NCI-H1092 treated with DMSO at 0.1 percent for 48 hours (cell line): ENCODE measurements at places on chromosomes 12 and 14.

DNA sequence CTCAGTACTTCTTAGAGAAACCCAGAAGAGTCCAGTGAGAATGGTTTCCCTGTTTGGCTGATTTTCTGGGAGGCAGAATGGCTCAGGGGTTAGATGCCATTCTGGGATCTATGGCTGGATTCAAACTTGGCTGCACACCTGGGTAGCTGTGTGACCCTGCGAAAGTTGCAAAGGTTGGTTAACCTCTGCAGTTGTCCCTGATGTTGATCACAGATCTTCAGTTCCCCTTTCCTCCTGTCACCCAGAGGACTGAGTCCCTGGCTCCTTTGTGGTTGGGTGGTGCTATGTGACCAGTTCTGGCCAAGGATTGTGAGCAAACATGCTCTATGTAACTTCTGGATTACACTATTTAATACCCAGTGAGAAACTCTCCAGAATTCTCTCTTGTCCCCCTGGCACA lies 418.0 kb downstream of the RGS6 start:
- no peak for DNase-seq

DNA sequence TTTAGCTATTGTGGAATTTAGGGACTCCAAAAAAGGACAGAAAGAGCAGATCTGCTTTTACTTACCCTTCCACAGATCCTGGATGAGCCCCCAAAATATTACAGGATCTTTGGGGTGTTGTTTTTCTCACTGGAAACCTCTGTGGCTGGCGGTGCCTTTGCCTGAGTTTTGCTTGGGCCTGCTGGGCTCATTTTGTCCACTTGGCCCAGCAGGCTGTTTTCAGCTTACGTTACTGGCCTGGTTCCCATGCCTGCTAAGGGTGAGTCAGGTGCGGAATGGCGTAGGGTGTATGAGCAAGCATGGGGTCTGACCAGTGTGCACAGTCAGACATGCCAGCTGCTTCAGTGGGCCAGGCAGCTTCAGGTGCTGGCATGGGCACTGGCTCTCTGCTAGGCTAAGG lies 45.8 kb downstream of the HSD17B6 start:
- DNase-seq = no peak

GRCh38 chr14:32382704-32383103 lies 53.6 kb downstream of the AKAP6 start:
- no peak for DNase-seq

- DNase-seq = no peak
These were observed 11.0 kb downstream of the RESF1 start for GRCh38 chr12:31970199-31970598.

- DNase-seq = peak; percentile 92
These were observed at the start of gene SLC22A17 for GRCh38 chr14:23352506-23353432. TSS of gene SLC22A17 (minus strand) at chr14:23352887.

GRCh38 chr12:64323006-64323405 lies 67.6 kb downstream of the C12orf56 start:
- no peak for DNase-seq

DNA sequence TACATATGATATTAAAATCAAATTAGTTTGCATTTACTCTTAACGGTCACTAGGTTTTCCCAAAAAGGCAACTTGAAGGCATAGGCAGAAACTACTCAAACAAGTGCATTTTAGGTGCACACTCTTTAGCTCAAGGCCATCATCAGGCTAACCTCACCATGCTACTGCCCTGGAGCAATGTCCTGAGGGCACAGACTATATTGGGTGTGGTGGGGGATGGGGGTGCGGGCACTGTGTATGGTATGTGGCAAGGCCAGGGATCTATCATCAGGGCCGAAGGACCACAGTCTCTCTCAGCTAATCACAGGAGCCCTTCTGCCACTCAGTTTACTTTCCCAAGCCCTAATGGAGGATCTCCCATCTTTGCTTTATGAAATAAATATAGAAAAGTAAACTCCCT lies 51.9 kb downstream of the SH2B3 start:
- no peak for DNase-seq

DNA sequence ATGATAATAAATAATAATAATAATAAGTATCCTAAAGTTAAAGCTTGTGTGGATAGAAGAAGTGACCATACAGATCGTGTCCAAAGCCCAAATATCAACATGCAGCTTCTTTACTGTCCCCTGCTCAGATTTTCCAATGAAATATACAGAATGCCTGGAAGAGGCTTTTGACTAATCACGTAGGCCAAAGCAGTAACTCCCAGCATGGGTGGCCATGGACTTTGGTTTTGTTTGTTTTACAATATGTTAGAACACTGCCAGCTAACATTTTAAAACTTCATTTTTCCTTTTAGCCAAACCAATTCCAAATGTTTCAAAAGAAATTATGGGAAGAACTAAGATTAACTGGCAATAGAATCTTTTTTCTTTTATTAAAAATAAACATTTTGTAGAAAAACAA lies 400.0 kb upstream of the FLRT2 start:
- no peak for DNase-seq

- no peak for DNase-seq
These were observed 3.7 kb upstream of the SUOX start for GRCh38 chr12:55993230-55993853.

GRCh38 chr14:52919971-52920370 lies 30.9 kb downstream of the FERMT2 start:
- DNase-seq = no peak

DNA sequence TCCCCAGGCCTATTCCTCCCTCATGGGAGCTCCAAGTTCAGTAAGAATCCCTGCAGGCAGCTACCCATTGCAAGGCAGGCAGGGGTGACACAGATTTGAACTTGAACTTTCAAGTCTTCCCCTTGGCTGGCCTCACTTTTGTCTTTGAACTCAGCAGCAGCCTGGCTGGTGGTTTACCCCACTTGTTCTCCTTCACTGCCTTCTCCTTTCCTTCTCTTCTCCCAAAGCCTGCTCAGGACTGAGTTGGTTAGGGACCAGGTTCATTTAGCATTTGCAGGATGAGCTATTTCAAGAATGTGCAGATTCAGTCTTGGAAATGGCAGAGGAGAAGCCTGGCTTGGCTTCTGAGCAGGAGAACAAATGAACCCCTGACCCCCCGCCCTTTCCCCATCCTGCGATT lies 67.7 kb upstream of the TBX3 start:
- DNase-seq = no peak

GRCh38 chr14:104248203-104249055 lies 110.0 kb downstream of the KIF26A start:
- DNase-seq = no peak

- no peak for DNase-seq
These were observed 6.5 kb downstream of the AKT1 start for GRCh38 chr14:104788873-104789663.

GRCh38 chr14:71319666-71320065 lies 412.4 kb downstream of the PCNX1 start:
- no peak for DNase-seq

DNA sequence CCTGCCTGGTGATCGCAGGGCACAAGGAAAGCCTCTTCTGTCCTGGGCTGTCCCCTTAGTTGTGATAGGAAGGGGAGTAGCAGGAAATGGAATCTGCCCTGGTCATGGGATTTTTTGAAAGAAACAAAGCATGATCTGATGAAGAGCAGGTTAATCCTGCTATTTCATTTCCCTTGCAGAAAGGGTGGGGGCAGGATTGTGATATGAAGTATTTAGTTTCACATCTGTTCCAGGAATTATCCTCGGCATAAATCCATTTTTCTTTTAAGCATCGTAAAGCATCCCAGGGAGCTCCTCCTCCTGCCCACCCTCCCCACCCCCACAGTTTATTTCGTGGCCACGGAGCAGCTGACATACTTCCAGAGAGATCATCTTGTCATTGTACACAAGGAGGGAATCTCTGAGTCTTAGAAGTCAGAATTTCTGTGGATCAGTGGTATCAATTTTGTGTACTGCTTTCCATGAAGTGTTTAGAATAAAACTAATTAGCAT lies 53.1 kb downstream of the TGFB3 start:
- no peak for DNase-seq

DNA sequence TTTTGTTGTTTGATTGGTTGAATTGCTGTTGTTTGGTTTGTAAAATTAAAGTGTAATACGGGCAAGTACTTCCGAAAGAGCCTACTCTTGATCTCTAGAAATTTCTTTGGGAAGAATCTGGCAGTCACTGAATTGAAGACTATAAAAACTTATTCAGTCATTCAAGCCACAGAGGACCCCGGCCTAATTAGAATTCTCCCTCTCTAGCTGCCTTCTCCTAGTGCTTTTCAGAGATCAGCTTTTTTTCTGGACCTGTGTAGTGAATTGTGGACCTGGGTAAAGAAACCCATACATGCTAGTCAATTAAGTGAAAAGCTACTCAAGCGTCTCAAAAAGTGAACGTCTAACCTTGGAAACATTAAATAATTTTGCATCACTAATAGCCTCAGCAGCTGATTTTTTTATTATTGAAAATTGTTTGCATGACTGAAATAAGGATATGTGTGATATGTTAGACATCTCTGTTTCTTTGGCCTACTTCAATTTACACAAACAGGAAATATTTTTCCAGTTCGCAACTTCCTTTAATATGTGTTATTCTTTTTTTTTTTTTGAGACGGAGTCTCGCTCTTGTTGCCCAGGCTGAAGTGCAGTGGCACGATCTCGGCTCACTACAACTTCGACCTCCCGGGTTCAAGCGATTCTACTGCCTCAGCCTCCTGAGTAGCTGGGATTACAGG lies 27.2 kb downstream of the EFCAB11 start:
- DNase-seq = no peak

- no peak for DNase-seq
These were observed 193.6 kb upstream of the FSCB start for GRCh38 chr14:44700694-44701093.

DNA sequence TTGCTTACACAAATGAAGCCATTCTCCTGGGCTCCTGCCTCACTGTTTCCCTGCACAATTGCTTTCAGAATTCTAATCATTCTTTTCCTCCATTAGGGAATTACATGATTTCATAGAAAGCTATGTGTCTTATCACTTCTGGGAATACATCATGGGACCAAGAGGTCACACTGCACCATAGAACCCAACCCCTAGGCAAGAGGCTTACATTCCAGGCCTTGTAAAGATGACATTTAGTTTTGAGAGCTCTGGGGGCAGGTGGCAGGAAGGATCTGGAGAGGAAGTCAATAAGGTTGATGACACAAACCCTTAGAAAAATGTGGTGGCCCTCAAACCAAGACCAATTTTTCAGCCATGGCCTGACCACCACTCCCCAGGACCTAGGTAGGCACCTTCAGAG lies 57.1 kb downstream of the NUAK1 start:
- DNase-seq = no peak

DNA sequence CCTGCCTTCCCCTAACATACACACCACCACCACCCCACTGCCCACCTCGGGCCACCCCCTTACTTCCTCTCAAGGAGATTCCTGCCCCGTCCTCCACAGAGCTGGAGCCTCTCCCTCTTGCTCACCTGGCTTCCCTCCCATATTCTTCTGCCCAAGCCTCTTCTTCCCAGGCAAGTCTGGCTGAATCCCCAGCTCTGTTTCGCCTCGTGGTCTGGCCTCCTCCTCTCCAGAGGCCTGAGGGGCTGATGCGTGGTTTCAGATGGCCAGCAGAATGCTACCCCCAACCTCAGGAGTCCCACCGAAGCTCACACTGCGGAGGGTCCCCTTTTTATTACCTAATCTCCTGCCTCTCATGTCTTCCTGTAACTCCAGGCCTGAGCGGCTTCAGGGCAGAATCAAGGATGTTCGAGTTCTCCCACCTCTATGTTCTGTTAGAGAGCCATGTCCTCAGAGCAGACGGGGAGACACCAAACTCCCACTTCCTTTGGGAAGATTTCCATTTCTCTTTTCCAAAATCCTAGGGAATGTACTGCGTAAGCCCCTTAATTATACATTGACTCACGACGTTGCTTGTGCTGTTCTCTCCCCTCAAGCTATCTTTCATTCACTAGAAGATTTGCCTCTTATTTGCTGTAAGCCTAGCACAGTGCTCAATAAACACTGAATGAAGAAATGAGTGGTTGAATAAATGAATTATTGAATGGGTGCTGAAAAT lies 33.9 kb upstream of the LTBP2 start:
- DNase-seq = no peak

- DNase-seq = no peak
These were observed 64.0 kb downstream of the PTPN11 start for GRCh38 chr12:112482733-112483132.

DNA sequence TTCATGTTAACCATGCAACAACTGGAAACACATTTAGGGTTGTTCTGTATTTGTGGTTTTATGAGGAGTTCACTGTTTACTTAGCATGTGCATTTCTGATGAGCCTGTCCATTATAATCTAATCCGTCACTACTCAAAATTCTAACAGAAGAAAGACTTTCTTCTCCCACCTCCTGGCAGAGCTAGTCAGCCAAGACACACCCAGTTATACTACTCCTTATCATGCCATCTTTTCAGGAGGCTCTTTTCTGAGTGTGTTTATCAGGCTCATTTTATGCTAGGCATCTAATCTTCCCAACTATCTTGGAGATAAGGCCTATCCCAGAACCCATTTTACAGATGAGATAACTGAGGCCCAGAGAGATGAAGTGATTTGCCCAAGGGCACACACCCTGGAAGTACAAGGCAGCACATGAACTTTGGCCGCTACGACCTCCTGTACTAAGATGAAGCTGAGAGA lies 10.4 kb upstream of the MED13L start:
- DNase-seq = no peak

DNA sequence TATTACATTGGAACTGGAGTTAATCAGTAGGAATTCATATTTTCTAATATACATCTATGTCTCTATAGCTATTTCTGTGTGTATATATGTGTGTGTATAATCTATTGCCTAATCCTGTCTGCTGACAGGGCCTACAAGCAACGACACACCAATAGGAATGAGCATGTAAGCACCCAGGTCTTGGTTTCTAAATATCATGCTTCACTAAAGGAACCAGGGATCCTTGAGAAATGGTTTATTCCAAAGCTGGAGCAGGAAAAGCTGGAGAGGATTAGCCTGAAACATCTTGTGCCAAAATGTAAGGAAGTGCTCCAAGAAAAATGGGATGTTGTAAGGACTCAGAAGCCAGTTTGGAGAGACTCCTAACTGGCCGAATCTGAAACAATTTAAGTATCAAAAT lies 29.3 kb upstream of the LGALS3 start:
- DNase-seq = no peak
